NCI-H2029 (cell line): ENCODE measurements at places on chromosomes 3 and 15.

DNA sequence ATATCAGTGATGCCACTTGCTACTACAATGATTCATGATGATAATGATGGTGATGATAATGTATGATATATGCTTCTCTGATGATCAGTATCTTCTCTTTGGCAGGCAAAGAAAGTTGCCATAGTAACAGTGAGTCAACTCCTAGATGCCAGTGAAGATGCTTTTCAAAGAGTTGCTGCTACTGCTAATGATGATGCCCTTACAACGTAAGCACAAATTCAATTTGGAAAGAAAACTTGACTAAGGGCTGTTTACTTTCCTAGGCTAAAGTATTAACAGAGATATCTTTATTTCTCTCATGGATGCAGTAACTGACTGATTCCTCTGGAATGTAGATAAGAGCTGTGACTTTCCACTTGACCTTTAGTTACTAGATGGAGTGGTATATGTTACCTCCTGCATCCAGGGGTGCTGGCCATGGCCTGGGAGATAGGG is 27.8 kb downstream of the ADGRG7 start:
- no peak for DNase-seq

DNA sequence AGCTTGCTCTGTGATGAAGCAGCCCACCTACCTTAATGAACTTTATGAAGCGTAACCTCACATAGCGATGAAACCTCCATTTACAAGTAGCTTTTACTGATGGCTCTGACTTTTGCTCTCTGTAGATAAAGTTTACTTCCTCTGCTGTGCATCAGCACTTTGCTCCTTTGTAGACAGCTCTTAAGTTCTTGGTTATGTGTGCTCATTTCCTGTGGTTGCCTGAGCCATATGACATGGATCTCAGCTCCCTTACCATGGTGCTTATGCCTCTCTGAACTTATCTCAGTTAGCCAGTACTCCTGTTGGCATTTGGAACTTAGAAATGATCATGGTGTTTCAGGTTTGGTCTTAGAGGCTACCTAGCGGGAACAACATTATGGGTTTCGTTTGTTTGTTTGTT is 7.8 kb downstream of the MFSD1 start:
- DNase-seq: no peak

- DNase-seq: peak; percentile 12
These were observed 8.8 kb upstream of the NPHP3 start for GRCh38 chr3:132730891-132731580.

DNA sequence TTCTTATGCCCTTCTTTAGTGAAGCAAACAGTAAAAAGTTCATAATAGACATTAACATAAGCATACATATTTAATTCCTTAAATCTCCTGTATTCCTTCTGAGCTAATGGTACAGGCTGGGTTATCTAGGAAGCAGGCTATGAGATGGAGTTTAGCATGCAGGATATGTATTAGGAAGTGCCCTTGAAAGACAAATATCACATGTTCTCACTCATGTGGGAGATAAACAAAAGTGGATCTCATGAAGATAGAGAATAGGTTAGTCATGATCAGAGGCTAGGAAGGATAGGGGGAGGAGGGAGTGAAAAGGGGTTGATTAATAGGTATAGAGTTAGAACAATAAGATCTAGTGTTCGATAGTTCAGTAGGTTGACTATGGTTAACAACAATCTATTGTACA is 105.4 kb downstream of the CLASP2 start:
- DNase-seq: no peak

DNA sequence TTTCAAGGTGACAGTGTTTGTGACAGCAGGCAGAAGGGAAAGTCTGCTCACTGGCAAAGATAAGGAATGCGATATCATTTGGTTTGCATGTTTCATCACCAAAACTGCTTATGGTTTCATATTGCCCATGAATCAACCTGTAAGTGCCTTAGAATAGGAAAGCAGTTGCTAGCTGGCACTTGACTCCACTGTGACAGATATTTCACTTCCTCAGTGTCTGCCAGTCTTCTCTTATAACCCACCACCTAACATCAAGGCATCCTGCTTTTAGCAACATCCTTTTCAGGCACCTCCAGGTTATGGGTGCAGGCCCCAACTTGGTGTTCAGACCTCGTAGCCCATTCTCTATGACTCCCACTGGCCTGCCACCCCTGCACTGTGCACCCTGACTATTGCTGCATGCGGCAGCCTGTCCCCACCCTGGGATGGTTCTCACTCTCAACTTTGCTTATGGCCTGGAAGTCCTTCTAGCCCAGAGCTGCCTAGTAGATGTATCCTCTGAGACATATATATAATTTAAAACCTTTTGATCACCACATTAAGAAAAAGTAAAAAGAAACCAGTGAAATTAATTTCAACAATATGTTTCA is 154.4 kb upstream of the RARB start:
- DNase-seq: no peak

- DNase-seq: no peak
These were observed 6.5 kb downstream of the ARHGEF3 start for GRCh38 chr3:56795097-56795828.

DNA sequence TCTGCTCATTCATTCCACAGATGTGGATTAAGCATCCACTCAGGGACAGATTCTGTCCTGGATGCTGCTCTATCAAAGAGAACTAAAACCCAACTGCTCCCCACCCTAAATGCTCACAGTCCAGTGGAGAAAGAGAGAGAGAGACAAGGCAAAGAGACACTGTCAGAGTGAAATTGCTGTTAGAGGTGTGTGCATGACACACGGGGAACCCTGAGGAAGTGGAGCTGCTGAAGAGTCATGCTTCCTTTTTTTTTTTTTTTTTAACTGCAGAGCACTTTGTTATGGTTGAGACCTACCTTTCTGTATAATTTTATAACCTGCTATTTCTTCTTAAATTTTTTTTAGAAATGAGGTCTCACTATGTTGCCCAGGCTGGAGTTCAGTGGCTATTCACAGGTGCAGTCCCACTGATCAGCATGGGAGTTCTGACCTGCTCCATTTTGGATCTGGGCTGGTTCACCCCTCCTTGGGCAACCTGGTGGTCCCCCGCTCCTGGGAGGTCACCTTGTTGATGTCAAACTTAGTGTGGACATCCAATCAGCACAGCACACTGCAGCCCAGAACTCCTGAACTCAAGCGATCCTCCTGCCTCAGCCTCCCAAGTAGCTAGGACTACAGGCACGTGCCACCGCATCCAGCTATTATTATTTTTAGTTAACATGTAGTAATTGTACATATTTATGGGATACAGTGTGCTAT is 18.2 kb upstream of the PSTPIP1 start:
- no peak for DNase-seq

- DNase-seq: no peak
These were observed 1004.6 kb upstream of the NR2F2 start for GRCh38 chr15:95325763-95326404.

DNA sequence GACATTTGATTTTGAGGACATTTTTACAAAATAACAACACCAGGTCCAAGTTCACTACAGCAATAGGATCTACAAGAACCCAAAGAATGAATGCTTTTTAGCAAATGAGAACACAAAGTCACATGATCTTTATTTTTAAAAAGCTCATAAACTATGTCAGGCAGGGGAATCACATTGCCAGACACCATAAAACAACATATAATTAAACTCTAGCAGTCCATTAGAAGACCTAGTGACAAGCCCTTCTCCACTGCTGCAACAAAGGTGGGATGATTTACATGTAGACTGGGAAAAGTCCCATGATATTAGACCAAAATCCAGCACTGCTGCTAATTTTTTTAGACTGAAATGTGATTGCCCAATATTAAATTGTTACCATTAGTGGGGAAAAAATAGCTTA is 92.6 kb downstream of the FHIT start:
- no peak for DNase-seq

DNA sequence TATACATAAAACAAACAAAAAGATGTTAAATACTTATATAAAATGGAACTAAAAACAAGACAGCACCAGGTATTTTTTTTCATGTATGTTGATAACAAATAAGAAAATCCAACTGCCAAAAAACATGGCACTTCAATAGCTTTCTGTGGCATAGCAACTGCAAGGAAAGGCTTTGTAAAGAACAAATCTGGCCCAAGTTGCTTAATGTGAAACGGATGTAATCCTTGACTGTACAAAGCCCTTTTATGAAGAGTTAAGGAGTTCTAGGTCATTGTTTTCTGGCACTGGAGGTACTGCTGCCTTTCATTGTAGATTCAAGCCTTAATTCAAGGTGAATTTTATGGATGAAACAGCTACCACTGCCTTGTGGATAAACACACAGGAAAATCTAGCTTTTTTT is 68.8 kb upstream of the SLC12A8 start:
- DNase-seq: peak; percentile 12

DNA sequence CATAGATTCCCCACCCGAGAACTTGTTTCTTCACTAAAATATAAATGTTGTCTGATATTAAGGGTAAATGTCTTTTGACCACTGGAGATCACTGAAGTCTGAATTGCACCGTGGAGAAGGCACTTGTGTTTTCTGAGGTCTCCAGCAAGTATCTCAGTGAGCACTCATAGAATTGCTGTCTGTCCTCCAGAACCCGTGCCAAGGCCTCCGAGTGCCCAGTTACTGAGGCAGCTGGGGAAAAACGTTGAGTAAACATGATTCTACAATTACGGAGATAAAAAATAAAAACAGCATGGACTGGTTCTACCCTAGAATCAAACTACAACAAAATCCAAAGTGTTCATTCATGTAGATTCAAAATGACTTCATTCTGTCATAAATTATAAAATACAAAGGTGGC is 60.0 kb downstream of the MLH1 start:
- peak; percentile 56 for DNase-seq

DNA sequence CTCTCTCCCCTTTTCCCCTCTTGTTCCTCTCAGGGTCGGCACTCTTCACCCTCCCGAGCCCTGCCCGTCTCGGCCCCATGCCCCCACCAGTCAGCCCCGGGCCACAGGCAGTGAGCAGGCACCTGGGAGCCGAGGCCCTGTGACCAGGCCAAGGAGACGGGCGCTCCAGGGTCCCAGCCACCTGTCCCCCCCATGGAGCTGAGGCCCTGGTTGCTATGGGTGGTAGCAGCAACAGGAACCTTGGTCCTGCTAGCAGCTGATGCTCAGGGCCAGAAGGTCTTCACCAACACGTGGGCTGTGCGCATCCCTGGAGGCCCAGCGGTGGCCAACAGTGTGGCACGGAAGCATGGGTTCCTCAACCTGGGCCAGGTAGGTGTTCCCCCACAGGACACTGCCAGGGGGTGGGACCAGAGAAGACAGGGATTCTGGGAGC is 7.2 kb downstream of the FURIN start:
- DNase-seq: no peak

GRCh38 chr3:65828706-65829105 is 210.0 kb downstream of the MAGI1 start:
- no peak for DNase-seq

DNA sequence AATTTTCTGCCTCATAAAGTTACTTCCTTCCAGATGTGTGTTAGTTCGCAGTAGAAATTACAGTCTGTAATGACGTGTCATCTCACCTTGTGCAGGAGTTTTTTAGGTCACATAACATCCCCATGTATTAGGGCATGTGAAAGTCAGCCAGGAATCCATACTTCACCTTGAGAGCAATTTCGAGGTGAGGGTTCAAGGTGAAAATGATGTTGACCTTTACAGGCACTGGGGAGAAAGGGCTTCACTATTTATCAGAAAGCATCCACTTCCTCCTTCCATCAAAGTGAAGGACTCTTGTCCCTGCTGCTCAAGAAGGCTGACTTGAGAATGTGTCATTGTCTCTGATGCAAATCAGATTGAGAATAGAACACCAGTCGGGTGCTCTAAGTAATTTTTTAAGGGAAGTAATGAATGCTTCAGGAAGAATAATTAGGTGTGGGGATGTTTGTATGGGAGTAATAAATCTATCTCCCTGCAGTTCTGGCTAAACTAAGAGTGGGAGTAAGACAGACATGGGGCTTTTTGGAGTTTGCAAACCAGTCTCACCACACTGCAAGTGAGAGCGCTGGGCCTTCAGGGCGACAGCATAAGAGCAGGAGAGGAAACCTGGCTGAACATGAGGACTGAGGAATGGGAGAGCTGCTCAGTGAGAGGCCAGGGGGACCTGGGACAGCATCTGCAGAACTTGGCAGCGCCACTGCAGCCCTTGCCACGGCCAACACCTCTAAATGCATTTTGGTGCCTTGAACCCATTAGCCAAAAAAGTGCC is 85.9 kb upstream of the IL12A start:
- DNase-seq: no peak

DNA sequence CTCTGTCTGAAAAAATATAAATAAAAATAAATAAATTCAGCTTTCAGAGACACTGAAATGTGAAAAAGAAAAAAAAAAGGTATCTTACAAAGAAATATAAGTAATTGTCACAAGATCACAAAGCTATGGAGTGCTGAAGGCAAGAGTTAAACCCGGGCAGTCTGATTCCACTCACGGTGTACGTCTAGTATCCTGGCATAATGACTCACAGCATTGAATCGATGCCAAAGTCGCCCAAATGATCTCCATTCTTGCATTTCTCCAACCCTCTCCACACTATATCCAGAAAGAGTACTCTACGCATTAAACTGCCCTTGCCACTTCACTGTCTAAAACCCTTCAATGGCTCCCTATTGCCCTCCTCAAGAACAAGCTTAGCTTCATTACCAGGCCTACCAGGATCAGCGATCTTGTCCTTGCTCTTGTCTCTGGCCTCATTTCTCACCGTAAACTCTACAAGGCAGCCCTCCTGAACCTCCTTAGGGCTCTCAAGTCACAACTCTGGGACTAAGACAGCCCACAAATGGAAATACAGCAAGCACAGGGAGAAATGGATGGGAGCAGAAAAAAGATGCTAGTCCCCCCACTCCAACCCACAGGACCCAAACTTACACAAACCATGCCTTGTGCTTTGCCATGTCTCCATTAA is 7.7 kb downstream of the SUCLG2 start:
- DNase-seq: no peak

- DNase-seq: no peak
These were observed 18.6 kb downstream of the DNAJB11 start for GRCh38 chr3:186589121-186589520.
